Activated naive CD8-positive, alpha-beta T cell treated with anti-CD3 and anti-CD28 coated beads, Interleukin-2, amount 10 ng/mL, durations not matched to agents 7 days and 5 days (primary cell): ENCODE measurements at places on chromosomes 2 and 18. TPM values are rescaled to one million over a fixed set of nuclear protein-coding genes. Genes with fewer than 3 reads are reported as not detected.

DNA sequence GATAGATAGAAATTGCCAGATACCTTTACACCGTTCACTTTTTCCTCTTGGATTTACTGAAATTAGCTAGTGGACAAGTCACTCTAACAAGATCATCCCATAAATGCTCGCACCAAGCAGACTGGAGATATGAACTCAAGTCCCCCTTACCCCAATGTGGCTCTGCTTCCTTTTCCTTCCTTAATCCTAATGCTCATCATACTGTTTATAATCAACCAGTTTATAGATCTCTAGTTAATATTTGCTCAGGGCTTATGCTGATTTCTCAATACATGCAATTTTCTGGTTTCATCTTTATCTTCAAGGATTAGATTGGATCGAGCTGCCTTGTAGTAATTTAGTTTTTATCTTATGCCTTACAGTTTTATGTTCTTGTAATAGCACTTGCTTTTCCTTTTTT lies 318.3 kb upstream of the KLHL29 start:
- no peak for DNase-seq

DNA sequence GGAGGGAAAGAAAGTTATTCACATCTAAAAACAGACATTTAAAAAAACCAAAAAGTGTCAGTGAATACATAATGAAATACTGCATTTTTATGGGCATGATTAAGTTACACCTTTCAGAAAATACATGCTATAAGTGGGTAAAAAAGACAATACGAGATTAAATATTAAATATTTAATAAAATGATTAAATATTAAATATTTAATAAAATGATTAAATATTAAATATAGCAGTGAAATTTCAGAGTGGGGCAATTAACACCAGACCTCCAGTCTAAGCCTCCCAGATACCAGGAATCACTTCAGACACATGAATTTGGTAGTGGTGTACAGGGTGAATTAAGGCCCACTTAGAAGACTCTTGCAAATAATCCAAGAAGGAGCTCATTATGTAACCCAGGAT lies 15.5 kb downstream of the RBM43 start:
- no peak for DNase-seq

- DNase-seq = no peak
These were observed 291.7 kb upstream of the CDH19 start for GRCh38 chr18:66895631-66896030.

DNA sequence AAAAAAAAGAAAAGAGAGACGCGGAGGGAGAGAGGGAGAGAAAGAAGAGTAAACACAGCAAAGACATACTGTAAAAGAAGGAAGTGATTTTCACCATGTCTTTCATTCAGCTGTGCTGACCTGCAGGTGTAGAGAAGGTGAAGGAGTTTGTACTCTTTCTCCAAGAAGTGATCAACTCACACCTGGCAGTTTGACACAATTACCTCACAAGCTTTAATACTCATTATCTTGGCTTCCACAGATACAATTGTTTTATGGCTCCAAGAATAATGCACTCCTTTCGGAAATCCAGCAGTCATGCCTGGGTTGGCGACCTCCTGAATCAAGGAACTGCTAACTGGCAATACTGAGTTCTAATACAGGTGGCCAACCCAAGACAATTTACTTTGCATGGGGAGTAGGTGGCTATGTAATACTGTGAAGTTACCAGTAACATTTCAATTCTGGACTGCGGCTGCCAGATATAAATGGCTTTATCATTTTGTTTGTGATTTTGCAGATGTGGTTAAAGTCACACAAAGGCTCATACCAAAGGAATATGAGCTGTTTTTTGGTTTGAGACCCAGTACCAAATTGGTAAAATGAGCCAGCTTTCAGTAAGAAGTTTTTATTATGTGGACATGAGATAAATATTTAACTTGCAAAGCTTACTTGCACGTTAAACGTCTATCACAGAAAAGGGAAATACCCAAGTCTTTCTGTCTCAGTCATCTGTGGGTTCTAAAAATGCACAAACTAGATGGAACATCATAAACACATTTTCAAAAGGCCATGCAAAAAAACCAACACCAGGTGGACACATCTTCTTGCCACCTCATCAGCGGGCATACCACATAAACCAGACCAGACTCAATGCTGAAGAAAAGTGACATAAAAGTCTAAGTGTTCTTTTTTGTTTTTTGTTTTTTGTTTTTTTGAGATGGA lies 69.3 kb downstream of the NCKAP5 start:
- no peak for DNase-seq

GRCh38 chr18:78957140-78957539 lies 22.5 kb upstream of the SALL3 start:
- no peak for DNase-seq

DNA sequence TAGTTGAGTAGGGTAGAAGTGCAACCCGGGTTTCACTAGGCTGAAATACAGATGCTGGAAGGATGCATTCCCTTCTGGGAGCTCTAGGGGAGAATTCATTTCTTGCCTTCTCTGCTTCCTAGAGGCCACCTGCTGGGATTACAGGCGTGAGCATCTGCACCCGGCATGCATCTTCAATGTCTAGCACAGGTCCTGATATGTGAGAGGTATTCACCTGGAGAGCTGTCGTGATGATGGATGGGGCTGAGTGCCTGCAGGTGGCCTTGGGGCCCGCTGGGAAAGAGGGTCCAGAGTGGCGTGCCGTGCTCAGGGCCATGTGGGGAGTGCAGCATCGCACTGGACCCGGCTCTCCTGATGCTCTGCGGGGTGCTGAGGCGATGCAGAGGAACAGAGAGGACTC lies 6.6 kb upstream of the NTSR2 start:
- DNase-seq = no peak

DNA sequence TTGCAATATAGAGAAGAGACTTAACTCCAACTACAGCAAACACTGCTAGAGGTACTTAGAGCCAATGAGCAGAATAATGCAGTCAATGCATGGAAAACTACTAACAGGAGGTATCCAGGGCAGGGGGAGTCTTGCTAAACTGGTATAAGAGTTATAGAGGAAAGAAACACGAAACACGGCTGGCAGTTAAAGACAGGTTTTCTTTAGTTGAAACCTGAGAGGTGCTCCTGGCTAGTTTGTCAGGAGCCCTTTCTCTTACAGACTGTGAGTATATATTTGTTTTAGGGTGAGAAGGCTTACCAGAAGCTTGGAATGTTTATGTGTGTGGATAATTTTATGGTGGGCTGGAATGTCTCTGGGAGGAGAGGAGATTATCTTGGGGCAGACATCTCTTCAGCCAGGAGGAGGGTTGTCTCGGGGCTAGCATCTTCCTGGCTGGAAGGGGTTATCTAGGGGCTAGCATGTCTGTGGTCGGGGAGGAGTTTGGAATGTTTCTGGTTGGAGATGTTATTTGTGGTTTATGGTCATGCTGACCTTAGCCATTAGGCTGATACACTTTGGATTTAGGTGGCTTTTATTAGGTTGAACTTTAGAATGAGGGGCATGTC lies 1048.8 kb downstream of the DPP10 start:
- no peak for DNase-seq

The WDFY1 gene
- total RNA-seq = 58.8 TPM

- no peak for DNase-seq
These were observed 446.0 kb upstream of the MEX3C start for GRCh38 chr18:51643483-51643882.

The GPR45 gene
- total RNA-seq = not detected

GRCh38 chr2:184906709-184907108 lies 308.4 kb downstream of the ZNF804A start:
- no peak for DNase-seq

DNA sequence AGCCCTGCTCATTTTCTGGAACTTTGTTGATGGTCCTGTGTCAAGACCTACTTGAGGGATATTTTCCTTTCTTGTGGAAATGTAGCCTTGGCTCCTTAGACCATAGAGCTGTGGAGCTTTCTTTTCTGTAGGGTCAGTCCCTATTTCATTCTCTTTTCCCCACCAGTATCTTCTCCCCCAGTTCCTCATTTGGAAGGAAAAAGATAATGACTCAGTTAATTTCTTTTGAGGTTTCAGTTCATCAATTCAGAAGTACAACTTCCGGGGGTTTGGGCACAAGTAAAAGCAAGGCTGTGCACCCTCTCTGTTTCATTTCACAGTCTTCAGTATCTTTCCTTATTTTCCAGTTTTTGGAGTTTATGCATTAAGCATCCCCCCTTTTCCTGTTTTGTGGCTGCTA lies 70.7 kb downstream of the CDC42EP3 start:
- DNase-seq = no peak

The KCNG3 gene
- not detected for total RNA-seq

- DNase-seq = no peak
These were observed 110.0 kb downstream of the COL4A4 start for GRCh38 chr2:227054006-227054405.

The SKOR2 gene
- not detected for total RNA-seq

DNA sequence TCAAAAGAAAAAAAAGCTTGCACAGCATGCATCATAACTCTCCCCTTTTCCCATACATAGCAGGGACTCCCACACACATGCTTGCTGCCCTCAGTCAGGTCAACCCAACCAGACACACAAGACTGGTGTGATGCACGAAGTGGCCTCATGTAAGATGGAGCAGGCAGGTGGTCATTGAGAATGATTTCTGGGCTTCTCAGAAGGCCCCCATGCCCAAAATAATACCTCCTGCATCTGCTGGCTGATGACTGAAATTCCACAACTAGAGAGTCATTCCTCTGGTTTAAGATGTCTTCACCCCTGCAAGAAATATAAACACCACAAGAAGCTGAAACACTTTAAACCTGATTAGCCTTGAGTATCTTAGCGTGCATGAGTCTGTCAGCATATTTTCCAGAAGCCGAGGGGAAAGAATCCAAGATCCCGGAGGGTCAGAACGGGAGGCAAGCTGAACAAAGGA lies 131.1 kb downstream of the AFF3 start:
- DNase-seq = no peak

- DNase-seq = no peak
These were observed 175.8 kb downstream of the AGPS start for GRCh38 chr2:177568390-177568789.

The RBM44 gene
- 1.1 TPM for total RNA-seq

GRCh38 chr18:78972930-78973331 lies 6.7 kb upstream of the SALL3 start:
- no peak for DNase-seq

- no peak for DNase-seq
These were observed 123.2 kb downstream of the PHLPP1 start for GRCh38 chr18:62838475-62839098.

The CYP26B1 gene
- total RNA-seq = not detected

- no peak for DNase-seq
These were observed 2.8 kb downstream of the ASB18 start for GRCh38 chr2:236261452-236261851.

GRCh38 chr2:223681125-223681524 lies 79.0 kb upstream of the SCG2 start:
- DNase-seq = no peak

DNA sequence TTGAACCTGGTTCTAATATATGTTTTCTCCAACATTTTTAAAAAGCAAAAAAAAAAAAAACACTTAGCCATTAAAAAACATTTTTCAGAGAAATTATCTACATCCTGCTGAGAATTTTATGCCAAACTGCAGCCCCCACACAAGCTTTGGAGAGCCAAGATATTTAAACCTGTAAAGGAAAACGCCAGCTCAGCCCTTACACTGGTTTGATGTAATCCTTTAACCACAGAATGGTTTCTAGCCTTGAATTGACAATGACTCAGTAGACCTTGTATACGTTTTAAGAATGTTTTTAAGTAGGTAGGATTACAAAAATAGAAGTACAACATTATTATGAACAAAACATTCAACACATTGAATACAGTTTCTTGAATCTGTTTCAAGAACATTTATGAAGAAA lies 113.6 kb downstream of the BABAM2 start:
- no peak for DNase-seq

GRCh38 chr2:17821535-17822444 lies 5.5 kb downstream of the MSGN1 start:
- no peak for DNase-seq

- no peak for DNase-seq
These were observed 331.0 kb downstream of the METTL4 start for GRCh38 chr18:2240311-2240705.

- DNase-seq = no peak
These were observed 41.3 kb downstream of the VSNL1 start for GRCh38 chr2:17581831-17582230.

- no peak for DNase-seq
These were observed 13.5 kb downstream of the NDUFV2 start for GRCh38 chr18:9115984-9116383.

GRCh38 chr2:207327513-207327912 lies 161.8 kb upstream of the KLF7 start:
- no peak for DNase-seq

The BARD1 gene
- 40.8 TPM for total RNA-seq

The TRABD2A gene
- 85.5 TPM for total RNA-seq

DNA sequence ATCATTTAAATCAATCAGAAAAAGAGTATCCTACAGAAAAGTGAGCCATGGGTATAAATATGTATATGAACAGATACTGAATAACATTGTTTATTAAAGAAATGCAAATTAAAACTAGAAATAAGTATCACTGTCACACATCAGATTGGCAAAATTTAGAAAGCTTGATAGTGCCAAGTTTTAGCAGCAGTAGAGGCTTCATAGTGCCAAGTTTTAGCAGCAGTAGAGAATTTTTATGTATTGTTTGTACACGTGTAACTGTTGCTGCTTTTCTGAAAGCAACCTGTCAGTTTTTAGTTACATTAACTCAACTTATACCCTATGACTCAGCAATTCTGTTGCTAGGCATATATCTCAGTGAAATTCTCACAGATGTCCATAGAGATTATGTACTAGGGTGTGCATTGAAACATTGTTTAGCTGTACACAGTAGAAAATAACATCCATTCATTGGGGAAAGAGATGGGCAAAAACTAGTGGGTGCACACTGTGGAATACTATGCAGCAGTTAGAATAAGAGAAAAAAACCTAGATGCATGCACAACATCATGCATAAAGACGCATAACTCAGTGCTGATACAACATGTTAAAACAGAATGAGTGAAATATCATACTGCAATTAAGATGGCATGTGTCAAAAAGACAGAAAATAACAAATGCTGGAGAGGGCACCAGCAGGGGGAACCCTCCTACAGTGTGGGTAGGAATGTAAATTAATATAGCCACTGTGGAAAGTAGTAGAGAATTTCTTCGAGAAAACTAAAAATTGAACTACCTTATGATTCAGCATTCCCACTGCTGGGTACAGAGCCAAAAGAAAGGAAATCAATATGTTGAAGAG lies 294.5 kb upstream of the NT5C1B start:
- DNase-seq = no peak
